ENCODE measurements at places on chromosomes 7 and 10.

DNA sequence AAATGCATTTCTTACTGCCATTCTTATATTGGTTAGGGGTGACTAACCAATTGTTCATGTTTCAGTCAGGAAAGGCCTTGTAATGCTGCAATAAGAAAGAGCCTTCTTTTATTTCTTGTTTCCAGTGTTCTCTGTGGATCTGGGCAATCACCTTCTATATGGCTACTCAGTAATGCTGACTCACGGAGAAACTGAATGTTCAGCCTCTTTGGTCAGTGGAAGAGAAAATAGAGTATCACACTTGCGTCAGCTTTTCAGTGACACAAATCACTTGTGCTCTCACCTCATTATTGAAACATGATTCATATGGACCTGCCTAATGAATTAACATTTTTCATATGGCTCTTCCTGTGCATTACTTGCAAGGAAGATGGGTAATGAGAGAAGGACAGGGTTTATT lies 243.9 kb upstream of the POT1 start:
- no peak for DNase-seq

- no peak for DNase-seq
Measured at GRCh38 chr7:19133886-19134285, 11.3 kb downstream of the FERD3L start.

- no peak for DNase-seq
Measured at GRCh38 chr7:94008537-94008936, 4.4 kb upstream of the BET1 start.

DNA sequence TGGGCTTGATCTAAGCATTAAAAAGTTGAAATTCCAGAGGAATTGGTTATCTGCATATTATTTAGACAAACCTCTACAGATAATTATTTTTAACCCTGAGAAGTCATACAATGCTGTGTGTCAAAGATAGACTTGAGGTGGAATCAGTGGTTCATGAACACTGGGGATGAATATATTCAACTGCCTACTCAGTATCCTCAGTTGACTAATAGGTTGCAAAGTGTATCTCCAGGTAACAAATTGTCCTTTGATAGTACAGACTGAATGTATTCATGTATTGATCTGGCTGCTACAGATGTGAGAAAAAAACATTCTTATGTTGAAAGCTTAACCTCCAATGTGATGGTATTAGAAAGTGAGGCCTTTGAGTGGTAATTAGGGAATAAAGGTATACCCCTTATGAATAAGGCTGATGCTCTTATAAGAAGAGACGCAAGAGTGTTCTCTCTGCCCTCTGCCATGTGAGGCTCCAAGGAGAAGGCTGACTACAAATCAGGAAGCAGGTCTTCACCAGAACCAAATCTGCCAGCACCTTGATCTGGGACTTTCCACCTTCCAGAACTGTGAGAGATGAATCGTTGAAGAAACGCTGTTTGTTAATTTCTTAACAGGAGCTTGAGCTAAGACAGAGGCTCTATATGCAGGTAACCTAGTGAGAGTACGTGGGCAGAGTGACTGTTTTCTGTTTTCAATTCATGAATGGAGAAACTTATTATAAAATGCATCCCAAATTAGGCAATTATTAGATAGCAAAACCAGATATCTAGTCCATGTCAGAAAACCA lies 7.5 kb downstream of the MRPL32 start:
- no peak for DNase-seq

- no peak for DNase-seq
Measured at GRCh38 chr7:33750177-33750576, 155.2 kb upstream of the BMPER start.

DNA sequence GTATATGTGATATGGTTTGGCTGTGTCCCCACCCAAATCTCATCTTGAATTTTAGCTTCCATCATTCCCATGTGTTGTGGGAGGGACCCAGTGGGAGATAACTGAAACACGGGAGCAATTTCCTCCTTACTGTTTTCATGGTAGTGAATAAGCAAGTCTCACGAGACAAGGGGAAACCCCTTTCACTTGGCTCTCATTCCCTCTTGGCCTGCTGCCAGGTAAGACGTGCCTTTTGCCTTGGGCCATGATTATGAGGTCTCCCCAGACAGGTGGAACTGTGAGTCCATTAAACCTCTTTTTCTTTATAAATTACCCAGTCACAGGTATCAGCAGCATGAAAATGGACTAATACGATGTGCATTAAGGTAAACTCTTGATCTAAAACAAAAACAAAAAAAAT lies 357.1 kb upstream of the AOAH start:
- DNase-seq = no peak

DNA sequence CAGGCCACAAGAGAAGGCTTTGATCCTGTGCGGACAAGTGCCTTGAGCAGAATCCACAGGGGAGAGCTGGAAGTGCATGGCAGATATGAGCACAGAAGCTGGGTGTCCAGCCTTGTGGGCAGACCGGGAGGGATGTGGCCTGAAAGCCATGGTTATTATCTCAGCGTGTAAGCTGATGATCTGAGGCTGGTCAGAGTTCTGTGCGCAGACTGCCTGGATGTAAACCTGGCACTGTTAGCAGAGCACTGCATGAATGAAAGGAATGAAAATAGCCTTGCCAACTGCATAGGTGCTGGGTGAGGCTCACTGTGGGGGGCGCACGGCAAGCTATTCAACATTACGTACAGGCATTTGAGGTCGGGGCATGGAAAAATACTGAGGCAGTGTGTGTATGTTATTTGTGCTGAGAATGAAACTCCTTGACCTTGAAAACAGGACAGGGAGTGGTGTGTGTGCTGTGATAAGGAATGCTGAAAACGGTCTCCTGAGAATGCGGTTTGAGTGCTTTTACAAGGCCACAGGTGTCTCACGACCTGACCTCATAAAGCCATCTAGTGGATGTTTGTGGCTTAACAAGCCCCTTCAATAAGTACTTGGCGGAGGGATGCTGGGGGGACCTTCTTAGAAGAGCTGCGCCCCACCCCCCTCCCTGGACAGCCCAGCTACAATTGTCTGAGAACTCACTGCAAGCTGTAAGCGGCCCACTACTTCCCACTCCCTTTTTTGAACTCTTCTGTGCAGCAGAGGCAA lies 18.7 kb downstream of the AKR1C1 start:
- DNase-seq = no peak

DNA sequence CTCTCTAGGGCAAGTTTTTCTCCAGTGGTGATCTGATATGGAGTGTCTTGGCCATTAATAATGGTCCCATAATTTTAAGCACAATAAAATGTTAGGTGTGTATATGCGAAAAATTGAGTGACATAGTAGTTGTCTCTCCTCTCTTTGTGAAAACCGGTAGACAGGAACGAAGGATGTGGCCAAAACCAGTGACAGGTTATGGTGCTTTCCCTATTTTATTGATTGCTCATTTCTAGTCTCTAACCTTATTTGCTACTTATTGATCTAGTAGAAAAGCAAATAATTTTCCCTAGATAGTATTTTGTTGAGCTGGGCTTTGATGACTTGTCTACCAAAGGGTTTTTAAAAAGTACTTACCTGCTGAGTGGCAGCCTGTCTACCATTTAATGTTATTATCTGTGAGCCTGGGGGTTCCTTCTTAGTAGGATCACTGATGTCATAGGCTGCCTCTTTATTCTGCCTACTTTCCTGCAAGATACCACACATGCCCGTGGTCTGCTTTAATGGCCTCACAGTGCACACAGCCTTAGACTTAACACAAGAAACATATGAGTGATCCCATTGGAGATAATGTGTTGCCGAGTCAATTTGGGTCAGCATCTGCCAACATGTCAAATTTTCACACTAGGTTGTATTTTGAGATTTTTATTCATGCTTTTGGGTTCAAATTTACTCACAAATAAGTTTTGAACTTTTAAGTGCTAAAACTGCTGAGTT lies 100.0 kb downstream of the AUTS2 start:
- no peak for DNase-seq
